Urinary bladder (tissue), 4 donors: ENCODE measurements at places on chromosomes 4 and X. TPM values are rescaled to one million over a fixed set of nuclear protein-coding genes. Genes with fewer than 3 reads are reported as not detected.

Gene CENPVL3
- total RNA-seq = 0.21 TPM

Gene YY2
- 4.2 TPM for total RNA-seq

Gene SLC26A1
- total RNA-seq = 0.05 TPM

Gene FRMPD3
- total RNA-seq = 0.53 TPM

Gene ADH7
- not detected for total RNA-seq

Gene GRIA2
- 16.4 TPM for total RNA-seq

- no peak for DNase-seq
Measured at GRCh38 chr4:833156-833555, 7.2 kb upstream of the CPLX1 start.

DNA sequence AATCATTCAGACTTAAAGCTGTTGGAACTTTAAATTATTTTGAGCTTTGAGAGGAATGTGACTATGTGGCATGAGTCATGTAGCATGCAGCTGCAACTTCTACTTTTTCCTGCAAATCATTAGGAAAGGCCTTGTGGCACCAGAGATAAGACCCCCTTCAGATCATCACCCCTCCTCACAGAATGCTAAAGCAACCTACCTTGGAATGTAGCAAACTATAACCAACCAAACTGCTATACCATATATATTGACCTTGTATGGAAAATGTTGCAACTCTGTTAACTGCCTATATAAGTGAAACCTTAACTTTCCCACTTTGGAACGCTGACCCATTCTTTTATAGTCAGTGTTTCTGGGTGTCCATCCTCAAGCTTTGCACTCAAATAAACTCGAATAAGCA, 32.0 kb downstream of the ATXN3L start:
- no peak for DNase-seq

- no peak for DNase-seq
Measured at GRCh38 chr4:75831856-75832405, 70.3 kb downstream of the PPEF2 start.

DNA sequence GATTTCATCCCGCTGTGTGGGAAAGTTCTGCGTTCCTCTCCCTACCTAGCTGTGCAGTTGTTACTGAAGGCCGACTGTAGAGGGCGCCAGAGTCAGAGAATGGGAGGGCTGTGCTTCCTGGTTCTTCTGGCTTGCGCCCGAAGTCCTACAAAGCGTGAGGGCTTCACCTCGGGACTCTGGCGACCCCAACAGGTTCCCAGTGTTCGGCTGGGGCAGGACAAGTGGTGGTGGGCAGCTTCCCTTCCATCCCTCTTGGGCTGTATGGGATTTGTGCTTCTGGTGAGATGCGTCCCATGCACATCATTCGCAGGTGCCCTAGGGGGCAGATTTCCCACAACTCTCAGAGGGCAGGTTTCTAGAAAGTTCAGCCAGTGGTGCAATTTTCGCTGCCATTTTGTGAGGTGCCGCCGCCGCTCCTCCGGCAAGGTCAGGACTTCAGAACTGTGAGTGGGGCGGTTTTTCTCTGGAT, 27.3 kb downstream of the CT45A1 start:
- no peak for DNase-seq

DNA sequence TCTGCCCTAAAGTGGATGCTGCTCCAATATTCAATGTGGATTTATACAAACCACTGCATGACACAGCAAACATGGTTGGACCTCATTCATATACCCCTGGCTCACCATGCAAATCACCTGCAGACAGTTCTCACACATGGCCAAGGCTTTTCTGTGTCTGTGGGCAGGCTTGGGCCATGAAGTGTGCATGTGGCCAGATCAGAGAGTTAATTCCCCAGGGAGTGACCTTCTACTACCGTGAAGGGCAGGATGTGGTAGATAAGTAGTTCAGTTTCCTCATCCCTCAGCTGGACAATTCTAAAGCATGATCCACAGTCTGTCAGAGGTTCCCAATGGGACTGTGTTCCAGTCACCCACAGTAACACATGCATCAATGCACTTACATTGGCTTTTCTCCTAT, 24.6 kb upstream of the BCLAF3 start:
- DNase-seq = no peak

DNA sequence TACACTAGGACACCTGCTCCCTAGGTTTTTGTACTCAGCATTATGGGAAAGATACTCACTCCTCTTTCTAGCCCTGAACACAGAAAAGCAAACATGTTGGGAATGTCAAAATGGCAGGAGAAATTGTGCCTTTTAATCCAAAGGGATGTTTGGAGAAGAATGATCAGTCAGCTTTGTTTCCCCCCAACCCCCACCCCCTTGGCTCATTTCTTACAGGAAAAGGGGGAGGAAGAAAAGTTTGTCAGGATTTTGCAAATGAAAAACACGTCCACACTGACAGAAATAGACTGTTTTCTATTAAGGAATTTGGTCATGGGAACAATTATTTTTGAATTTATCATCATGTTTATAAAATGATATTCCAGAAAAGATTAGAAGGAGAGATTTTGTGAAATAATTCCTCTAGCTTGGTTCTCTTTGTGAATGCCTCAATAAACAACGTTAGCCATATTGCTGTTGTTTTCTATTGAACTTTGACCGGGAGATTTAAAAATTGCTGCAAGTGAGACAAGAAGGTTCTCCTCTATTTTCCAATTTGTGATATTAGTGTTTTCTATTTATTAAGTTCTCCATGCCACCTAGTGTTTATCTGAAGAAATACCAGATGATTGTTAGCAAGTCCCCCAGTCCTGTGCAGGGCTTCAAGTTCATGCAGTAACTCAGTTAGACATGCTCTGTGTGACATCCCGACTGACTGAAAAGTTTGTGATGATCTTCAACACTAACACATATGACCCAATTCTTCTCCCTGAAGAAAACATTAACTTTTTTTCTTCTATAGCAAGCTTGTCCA, 31.3 kb upstream of the TFDP3 start:
- no peak for DNase-seq
